ENCODE measurements at places on chromosomes 2 and 18.

GRCh38 chr2:187900021-187900420 lies 345.8 kb upstream of the TFPI start:
- DNase-seq: no peak

DNA sequence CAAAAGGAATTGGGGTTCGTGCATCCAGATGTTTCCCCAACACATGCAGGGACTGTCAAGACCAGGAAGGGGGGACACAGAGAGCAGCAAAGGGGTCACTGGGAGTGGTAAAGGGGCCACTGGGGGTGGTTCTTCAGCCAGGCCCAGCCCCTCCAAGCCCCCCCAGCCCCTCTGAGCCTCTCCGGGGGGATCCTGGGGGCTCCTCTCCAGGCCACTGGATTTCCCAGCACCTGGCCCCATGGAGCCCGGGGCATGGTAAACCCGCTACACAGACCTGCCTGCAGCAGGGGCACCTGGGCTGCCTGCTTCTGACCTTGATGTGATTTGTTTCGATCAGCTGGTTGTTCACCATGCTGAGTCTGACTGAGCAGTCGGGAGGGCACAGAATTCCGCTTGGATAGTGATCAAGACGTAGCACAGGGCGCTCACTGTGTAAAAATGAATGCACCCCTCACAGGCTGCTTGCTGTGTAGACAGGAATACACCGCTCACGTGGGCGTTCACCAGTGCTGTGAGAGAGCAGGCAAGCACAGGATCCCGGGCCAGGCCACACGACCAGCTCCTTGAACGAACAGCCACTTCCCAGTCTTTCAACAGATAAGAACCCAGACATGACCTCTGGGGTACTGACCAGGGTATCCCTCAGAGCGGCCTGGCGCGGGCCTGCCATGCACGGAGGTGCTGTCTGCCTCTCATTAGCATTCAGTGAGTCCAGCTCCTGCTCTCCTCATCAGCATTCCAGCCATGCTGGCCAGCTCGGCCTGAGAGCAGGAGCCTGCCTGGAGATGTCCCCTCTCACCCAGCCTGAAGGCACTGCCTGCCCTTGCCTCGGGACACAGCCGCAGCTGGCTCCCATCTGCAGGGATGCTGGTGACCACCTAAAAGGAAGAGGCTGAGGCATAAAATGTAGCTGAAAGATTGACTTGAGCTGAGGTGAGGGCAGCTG lies 73.3 kb upstream of the OTOS start:
- no peak for DNase-seq

DNA sequence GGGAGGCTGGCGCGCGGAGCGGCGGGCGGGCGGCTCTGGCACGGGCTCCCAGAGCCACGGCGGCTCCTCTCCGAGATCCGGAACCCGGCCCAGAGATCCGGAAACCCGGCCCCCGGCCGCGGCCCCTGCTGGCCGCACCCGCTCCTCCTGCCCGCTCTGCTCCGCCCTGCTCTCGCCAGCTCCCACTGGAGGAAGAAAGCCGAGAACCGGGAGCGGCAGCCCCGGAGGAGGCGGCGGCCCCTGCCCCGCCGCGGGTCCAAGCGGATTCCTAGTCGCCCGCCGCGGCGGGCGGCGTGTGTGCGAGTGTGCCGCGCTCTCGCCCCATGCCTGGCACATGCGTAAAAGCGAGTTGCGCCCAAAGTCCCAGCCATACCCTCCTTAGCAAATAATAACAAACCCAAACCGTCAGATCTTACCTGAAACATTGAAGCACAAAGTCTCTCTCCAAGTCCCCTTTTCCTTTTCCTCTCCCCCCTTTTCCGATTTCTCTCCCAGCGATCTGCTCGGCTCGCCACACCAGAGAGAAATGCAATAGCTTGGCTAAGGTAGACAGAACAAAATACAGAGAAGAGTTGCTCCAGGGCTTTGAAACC lies 108.7 kb upstream of the KCTD1 start:
- DNase-seq: peak; percentile 65

- no peak for DNase-seq
Measured at GRCh38 chr2:40915651-40916050, 463.8 kb upstream of the SLC8A1 start.

GRCh38 chr2:68936889-68937288 lies 15.8 kb downstream of the GKN2 start:
- no peak for DNase-seq

DNA sequence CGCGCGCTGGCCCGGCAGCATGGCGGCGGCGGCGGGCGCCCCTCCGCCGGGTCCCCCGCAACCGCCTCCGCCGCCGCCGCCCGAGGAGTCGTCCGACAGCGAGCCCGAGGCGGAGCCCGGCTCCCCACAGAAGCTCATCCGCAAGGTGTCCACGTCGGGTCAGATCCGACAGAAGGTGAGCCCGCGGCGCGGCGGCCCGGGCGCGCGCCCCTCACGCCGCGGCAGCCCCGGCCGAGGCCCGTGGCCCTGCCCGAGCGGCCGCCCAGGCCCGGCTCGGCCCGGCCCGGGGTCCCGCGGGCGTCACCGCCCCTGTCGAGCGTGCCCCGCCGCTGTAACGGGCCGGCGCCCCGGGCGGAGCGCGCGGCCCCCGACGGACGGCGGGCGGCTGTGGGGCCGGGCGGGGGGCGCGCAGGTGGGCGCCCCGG lies 218 bp downstream of the DGKD start:
- DNase-seq: no peak

DNA sequence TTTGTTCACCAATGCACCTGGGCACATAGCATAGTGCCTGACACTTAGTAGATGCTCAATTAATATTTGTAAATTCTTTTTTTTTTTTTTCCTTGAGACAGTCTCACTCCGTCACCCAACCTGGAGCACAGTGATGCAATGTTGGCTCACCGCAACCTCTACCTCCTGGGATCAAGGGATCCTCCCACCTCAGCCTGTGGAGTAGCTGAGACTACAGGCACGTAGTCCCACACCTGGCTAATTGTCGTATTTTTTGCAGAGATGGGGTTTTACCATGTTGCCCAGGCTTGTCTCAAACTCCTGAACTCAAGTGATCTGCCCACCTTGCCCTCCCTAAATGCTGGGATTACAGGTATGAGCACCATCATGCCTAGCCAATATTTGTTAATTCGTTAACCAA lies 23.2 kb upstream of the LPIN2 start:
- DNase-seq: no peak
